ENCODE measurements at places on chromosomes 16 and 17.

- no peak for DNase-seq
These were observed 18.4 kb upstream of the G6PC1 start for GRCh38 chr17:42882166-42882565.

- no peak for DNase-seq
These were observed 4.0 kb upstream of the PPP1R27 start for GRCh38 chr17:81838753-81839255.

DNA sequence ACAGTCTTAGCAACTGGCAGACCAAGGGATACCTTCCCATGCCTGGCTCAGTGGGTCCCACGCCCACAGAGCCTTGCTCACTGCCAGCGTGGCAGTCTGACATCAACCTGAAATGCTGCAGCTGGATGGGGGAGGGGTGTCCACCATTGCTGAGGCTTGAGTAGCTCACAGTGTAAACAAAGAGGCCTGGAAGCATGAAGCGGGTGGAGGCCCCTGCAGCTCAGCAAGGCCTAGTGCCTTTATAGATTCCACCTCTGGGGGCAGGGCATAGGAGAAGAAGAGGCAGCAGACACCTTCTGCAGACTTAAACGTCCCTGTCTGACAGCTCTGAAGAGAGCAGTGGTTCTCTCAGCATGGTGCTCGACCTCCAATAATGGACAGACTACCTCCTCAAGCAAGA is 263.2 kb downstream of the KIF2B start:
- no peak for DNase-seq

DNA sequence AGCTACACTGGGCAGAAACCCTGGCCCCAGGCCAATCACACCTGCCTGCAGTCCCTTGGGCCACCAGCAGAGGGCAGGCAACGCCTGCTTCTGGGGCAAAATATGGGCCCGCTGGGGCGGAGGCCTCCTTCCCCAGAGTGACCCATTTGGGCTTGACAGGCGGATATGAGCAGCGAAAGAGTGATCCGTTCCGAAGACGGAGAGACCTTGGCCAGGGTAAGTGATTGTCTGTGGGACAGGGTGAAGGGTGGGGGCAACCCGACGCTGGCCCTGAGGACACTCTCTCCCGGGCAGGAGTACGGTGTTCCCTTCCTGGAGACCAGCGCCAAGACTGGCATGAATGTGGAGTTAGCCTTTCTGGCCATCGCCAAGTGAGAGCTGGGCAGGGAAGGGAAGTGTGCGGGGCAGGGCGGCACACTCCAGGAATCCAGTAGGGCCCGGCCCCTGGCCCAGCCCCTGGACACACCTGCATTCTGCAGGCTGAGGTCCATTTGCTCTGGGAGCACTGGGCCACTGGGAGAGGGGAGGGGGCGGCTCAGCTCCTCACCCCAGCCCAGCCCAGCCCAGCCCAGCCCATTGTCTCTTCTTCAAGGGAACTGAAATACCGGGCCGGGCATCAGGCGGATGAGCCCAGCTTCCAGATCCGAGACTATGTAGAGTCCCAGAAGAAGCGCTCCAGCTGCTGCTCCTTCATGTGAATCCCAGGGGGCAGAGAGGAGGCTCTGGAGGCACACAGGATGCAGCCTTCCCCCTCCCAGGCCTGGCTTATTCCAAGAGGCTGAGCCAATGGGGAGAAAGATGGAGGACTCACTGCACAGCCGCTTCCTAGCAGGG is 3.5 kb upstream of the NHERF1 start:
- DNase-seq: peak; percentile 9

GRCh38 chr17:48441231-48441711 is 11.3 kb upstream of the SKAP1 start:
- no peak for DNase-seq

- DNase-seq: no peak
These were observed 2.4 kb upstream of the SDK2 start for GRCh38 chr17:73646409-73647300.

- no peak for DNase-seq
These were observed 2254.6 kb downstream of the TP53TG3F start for GRCh38 chr16:35713762-35714650.

- no peak for DNase-seq
These were observed 18.5 kb upstream of the SPDYE4 start for GRCh38 chr17:8776881-8777280.

DNA sequence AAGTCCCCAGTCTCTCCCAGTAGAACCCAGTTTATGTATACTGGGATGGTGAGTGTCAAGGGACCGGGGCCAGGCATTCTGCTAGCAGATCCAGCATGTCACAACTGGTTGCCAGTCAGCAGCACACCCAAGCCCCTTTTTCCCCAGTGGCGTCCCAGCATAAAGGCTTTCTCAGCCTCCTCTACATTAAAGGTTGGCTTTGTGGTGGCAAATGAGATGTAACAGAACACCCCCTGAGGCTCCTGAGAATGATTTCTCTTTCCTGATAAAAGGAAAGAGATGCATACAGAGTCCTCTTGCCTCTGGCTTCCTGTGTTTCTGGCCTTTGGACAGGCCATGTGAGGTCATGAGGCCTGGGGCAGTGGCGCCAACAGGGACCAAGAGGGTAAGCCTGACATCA is 27.9 kb downstream of the IRX6 start:
- DNase-seq: no peak

DNA sequence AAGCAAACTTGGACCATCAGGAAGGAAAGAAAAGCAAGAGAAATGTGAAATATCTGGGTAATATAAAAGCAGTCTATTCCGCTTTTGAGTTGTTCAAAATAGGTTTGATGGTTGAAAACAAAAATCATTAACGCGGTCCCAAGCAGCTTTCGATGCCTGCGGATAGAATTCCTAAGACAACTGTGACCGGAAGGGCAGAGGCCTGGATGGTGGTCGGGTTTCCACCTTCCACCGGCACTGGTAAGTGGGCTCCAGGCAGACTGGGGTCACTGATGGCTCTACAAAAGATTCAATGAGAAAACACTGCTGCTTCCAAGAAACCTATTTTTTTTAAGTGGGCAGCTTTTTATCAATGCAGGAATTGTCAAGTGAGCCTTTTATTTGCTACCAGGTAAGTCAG is 49.8 kb downstream of the ZCCHC14 start:
- no peak for DNase-seq

- no peak for DNase-seq
These were observed 14.3 kb downstream of the JUP start for GRCh38 chr17:41772218-41772585.

- peak; percentile 32 for DNase-seq
These were observed 28.8 kb upstream of the GINS2 start for GRCh38 chr16:85717393-85718152.

- DNase-seq: no peak
These were observed 166.0 kb upstream of the GSE1 start for GRCh38 chr16:85446951-85447692.

DNA sequence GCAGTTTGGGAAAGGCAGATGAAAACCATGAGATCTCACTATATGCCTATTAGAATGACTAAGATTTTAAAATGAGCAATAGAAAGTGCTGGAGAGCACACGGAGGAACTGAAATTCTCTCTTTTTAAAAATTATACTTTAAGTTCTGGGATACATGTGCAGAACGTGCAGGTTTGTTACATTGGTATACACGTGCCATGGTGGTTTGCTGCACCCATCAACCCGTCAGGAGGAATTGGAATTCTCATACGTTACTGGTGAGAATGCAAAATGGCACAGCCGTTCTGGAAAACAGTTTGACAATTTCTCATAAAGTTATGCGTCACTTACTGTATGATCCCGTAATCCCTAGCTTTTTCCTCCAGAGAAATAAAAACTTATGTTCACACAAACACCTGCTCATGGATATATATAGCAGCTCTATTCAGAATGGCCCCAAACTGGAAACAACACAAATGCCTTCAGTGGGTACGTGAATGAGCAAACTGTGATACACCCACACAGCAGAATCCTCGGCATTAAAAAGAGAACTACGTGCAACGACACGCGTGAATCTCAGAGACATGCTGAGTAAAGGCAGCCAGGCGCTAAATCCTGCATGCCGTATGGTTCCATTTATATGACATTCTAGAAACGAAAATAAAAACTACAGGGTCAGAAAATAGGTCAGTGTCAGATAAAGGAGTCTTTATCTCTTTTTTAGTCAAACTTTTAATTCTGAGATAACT is 11.8 kb downstream of the PIK3R6 start:
- DNase-seq: no peak

GRCh38 chr17:20310481-20310880 is 156.9 kb downstream of the LGALS9B start:
- DNase-seq: no peak

DNA sequence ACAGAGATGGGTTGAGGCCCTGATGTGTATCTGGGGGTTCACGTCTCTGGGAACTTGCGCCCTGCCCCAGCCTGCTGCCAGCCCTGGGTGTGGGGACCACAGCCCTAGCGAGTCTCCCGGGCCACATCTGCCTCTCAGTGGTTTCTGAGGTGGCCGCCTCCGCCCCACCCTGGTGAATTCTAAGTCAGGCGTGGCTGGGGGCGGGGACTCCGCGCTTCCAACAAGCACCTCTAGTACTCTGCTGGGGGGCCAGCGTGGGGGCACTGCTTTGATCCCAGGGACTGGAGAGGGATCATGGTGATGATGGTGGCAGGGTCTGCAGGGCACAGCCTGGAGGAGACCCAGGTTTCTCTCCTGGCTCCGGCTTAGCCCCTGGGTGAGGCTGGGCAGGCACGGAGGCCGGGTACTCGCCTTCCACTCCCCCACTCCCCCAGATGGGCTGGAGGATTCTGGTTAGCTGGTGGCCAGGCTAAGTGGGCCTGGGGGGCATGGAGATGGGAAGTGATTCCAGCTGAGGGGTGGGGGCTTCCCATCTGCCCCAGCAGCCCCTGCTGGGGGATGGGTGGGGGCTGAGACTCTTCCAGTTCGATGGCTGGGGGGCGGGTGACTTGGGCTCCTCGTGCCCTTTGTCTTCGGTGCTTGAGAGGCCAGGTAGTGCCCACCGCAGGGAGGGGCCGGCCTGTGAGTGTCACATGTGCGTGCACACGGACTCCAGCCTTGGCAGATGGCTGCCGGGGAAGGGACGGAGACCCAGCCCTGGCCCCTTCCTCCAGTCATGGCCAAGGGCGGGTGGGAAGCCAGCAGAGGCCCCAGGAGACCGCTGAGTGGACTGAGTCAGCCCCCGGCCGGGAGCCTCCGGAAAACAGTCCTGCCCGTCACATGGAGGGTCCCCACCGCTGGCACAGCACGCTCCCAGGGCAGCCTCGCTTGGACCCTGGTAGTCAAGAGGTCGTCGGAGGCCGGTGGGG is 3.9 kb downstream of the GLIS2 start:
- no peak for DNase-seq

DNA sequence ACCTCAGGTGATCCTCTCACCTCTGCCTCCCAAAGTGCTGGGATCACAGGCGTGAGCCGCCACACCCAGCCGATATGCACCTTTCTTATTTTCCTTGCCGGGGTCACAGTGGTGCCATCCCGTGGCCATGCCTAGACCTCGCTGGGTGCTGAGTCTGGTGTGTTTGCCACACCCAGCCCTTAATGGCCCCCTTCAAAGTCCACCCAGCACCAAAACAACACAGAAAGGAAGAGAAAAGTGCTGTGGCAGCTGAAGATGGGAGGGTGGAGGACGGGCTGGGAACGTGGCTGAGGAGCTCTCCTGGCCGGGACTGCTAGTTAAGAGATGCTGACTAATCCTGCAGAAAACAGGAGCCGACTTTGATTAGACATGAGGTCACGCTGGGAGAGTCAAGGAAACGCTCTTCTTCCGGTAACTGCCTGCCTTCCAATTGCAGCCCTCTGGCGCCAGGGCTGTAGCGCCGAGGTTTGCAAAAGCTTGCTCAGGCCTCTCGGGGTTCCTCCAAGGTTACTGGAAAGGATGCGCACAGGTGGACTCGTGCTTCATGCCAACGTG is 10.9 kb downstream of the SLC43A2 start:
- DNase-seq: peak; percentile 45

GRCh38 chr17:30236766-30237165 is 1.3 kb upstream of the SLC6A4 start:
- DNase-seq: no peak

- DNase-seq: no peak
These were observed 17.3 kb downstream of the CRYBA1 start for GRCh38 chr17:29263916-29264315.

DNA sequence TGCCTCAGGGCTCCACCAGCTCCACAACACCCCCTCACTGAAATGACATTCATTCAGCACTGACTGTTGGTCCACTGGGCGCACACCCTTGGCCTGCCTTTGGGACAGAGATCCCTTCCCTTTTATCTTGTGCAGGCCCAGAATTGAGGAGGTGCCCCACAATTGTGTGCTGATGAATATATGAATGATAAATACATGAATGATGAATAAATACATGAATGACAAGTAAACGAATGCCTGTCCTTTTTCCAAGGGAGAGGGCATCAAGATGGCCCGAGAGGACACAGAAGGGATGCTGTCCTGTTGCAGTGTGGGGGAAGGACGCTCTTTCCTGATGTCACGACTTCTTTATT is 5.7 kb downstream of the CCR7 start:
- no peak for DNase-seq

DNA sequence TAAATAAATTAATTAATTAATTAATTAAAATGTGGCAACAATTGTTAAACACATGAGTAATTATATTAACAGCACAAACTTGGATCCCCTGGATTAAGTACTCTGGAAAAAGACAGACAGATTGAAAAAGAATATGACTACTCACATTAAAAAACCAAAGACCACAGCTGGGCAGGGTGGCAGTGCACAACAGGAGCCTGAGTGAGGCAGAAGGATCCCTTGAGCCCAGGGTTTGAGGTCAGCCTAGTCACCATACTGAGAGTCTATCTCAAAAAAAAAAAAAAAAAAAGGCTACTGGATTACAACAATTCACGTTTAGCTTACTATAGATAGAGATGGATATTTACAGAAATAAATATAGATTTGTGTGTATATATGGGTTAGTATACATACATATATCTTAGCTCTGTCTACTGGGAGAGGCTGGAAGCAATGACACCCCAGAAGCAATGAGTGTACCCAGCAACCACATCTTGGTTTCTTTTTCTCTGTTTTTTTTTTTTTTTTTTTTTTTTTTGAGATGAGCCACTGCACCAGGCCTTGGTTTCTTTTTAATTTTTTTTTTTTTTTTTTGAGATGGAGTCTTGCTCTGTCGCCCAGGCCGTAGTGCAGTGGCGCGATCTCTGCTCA is 10.6 kb upstream of the SUZ12 start:
- DNase-seq: no peak

- no peak for DNase-seq
These were observed 1.7 kb downstream of the JPH3 start for GRCh38 chr16:87603684-87604633.

GRCh38 chr17:7177954-7178477 is 1.2 kb downstream of the ASGR1 start:
- no peak for DNase-seq

- no peak for DNase-seq
These were observed 5.0 kb upstream of the CCDC57 start for GRCh38 chr17:82217530-82218204.

DNA sequence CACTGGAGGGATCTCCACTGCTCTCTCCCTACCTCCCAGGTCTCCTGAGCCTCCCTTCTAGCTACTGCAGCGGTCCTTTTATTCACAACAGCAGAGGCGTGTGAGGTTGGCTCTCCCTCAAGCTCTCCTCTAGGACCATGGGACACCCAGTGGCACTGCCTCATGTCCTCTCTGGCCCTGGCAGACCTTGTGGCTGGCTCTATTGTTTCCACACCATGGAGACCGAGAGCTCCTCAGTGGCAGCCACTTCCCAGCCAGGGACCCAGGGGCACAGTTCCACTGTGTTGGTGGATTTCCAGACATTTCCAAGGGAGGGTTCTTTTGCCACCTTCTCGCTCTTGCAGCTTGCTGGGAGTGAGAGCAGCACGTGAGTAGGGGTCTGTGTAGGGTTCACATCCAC is 204.9 kb downstream of the AXIN2 start:
- DNase-seq: no peak

GRCh38 chr17:2906901-2907300 is 110.7 kb downstream of the RAP1GAP2 start:
- no peak for DNase-seq

GRCh38 chr17:29732613-29733012 is 109.9 kb upstream of the CORO6 start:
- no peak for DNase-seq

Measured in bone marrow (tissue), 2 donors.